ENCODE measurements at places on chromosomes 3 and 15.

GRCh38 chr3:107619549-107619948 is 96.8 kb downstream of the BBX start:
- no peak for DNase-seq

DNA sequence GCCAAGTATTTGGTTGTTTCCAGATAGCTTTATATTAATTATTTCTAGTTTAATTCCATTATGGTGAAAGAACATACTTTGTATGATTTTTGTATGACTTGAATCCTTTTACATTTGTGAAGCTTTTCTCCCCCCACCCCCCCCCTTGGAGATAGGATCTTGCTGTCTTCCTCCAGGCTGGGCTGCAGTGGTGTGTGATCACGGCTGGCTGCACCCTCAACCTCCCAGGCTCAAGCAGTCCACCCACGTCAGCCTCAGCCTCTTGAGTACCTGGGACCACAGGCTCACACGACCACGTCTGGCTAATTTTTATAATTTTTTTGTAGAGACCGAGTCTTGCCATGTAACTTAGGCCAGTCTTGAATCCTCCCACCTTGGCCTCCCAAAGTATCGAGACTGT is 29.5 kb downstream of the ARL8B start:
- DNase-seq, result no peak

GRCh38 chr15:75620841-75621391 is 4.6 kb downstream of the SNUPN start:
- peak; percentile 64 for DNase-seq

GRCh38 chr3:172538368-172539151 is 15.3 kb upstream of the TNFSF10 start:
- DNase-seq, result no peak

GRCh38 chr3:34011171-34012101 is 213.0 kb downstream of the PDCD6IP start:
- DNase-seq, result no peak

DNA sequence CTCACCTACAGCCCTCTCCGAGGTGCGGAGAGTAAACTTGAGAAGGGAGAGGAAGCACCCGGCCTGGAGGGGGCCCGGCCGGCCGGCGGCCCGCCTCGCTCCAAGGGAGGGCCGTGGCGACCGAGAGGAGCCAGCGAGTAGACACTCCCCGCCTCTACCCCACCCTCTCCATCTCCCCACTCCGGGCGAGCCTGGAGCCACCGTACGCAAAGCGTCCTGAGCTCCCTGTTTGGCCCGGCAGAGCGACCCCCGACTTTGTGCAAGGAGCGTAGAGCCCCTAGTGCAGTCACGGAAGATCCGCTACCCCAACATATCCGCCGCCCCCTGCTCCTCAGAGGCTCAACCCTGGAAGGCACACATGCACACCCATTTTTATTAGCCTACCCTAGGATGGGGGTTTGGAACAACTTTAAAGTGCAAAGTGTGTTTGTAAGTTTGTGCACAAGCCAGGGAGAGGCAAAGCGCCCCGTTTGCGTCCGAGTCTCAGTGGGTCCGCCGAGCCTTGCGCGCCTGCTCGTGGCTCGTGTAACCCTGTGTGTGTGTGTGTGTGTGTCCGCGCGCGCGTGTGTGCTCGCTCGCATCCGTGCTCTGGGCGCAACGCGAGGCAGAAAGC is 508 bp upstream of the SMAD6 start:
- DNase-seq, result peak; percentile 89

DNA sequence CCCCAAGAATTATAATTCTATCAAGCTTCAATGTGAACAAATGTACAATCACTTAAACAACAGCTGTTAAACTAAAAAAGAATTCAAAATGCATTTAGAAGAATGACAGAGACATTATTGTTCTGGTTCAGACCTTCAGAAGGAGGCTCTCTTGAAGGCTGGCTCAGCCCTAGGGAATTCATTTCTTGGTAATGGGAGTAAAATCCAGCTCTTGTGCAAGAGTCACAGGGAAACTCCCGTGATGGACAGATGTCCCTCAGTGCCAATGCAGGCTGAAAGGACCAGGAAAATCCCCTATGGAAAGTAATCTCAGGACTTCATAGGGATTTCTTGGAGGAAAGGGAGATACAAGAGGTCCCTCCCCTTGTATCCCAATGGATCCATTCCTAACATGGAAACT is 149.9 kb upstream of the STT3B start:
- DNase-seq, result no peak

DNA sequence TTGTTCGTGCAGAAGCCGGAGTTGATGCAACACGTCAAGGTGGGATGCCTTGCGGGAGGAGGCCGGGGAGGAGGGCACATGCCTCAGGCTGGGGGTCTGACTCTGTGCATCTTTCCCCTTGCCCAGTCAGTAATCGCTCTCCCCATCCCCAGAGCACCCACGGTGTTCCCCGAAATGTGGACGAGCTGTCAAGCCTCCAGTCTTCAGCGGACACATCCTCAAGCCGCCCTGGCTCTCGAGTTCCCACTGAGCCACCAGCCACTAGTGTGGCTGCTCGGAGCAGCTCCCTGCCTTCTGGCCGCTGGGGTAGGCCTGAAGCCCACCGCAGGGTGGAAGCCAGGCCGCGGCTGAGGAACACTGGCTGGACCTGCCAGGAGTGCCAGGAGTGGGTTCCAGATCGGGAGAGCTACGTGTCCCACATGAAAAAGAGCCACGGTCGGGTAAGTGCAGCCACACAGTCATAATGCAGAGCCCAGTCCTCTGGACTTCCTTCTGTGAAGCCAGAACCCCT is 18.7 kb upstream of the ALPK3 start:
- peak; percentile 63 for DNase-seq

GRCh38 chr3:171285287-171285686 is 174.9 kb downstream of the TNIK start:
- no peak for DNase-seq

DNA sequence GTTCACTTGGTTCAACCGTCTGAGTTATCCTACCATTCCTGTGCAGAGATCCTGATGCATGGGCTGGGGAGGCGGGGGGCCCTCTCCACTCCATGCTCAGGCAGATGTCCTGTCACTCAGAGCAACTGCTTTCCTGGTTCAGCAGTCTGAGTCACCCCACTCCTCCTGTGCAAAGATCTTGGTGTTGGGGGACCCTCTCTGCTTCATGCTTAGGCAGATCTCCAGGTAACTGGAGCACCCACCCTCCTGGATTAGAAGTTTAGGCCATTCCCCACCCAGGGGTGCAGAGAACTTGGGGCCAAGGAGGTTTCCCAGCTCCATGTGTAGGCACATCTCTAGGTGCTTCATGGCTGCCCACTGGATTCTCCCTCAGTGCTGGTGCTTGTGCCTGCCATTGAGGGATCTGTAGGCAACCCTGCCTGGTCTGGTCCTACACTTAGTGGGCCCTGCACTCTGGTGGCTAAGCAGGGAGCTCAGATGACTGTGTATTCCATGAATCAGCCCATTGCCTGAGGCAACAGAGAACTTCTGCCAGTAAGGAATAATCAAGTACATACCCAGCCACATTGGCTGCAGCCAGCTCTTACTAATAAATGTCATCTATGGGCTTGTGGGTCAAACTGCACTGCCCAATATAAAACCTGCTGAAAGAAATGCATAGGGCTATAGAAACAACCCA is 465.4 kb upstream of the THBS1 start:
- DNase-seq, result no peak

DNA sequence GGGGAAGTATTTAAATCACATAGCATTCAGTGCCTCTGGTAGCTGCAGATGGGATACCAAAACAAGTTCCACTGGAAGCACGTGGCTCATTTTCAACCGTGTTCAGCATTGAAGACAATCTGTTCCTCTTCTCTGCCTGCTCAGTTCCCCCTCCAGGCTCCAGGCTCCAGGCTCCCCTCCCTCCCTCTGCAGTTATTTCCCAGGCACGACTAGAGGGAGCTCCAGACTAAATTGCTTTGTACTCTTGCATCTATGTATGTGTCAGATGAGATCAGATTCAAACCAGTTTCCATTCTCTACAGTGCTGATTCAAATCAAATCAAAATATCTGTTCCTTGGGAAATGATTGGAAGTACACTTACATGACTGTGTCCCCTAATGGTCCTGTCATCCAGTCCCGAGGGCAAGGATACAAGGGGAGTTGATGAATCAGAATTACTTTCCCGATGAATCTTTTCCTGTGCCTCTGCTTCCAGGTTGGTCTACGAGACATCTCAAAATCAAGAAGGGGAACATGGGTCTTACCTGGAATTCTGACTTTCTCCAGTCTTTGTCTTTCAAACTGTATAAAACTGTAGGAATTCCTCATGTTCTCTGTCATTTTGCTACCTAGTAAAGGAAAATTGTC is 600.5 kb downstream of the EDEM1 start:
- DNase-seq, result no peak

GRCh38 chr3:148694116-148694515 is 3.6 kb upstream of the AGTR1 start:
- DNase-seq, result no peak

Data from spleen (tissue), 13 donors.